ENCODE measurements at places on chromosomes 16 and 17.
A peak's percentile ranks its signal among the peaks of the same experiment; 100 is the strongest.

GRCh38 chr17:72998343-72998742, 94.1 kb downstream of the SLC39A11 start:
- DNase-seq: no peak

DNA sequence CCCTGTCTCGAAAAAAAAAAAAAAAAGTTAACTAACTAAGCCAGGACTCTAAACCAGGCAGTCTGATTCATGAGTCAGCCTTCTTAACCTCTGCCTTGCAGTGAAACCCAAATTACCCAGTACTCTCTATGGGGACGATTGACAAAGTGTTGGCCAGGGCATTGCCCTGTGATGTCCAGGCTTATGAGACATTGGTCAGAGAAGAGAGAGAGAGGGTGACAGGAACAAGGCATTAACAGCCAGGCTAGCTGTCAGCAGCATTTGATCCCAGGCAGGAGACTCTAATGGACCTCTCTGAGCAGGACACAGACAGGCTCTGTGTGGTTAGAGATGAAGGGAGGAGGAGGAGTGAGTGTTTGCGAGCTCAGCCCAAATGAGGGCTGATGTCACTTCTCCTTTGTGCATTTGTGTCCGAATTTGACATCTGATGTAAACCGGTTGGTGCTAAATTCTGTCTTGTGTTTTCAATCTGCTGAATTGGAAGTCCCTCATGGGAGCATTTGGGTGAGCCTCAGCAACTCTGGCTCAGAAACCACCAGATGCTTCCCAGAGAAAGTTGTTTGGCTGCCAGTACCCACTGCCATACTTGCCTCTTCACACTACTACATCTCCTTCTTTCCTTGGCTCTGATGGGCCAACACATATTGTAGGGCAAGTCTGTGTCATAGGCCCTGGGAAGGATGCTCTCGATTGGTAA, 4.3 kb upstream of the MYL4 start:
- DNase-seq: no peak

DNA sequence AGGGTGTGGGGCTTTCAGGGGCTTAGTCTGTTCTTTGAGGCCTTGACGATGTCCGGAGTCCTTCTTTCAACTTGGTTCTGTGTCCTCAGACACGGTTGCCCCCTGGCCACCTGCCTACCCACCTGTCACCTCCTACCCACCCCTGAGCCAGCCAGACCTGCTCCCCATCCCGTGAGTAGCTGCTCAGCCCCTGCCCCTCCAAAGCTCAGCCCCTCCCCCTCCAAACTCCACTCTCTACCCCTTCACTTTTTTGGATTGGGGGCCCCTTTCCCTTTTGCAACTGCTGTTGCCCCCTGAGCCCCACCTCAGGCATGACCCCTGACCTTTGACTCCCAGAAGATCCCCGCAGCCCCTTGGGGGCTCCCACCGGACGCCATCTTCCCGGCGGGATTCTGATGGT, 1.2 kb downstream of the LAT start:
- DNase-seq: peak; percentile 20

GRCh38 chr16:396605-397004, 394 bp upstream of the NME4 start:
- DNase-seq: peak; percentile 90

- no peak for DNase-seq
Observed at GRCh38 chr16:23567602-23568001, 10.1 kb downstream of the UBFD1 start.
